GM12878 (cell line): ENCODE measurements at places on chromosomes 2 and 18.
A peak's percentile ranks its signal among the peaks of the same experiment; 100 is the strongest.

GRCh38 chr2:237514474-237515130 lies 27.6 kb downstream of the MLPH start:
- no peak overlapping the region for H3K27ac ChIP-seq
- no peaks in the 10 kb centered on the region for H3K36me3 ChIP-seq
- no peak overlapping the region for H3K4me3 ChIP-seq

GRCh38 chr18:57918601-57919000 lies 115.5 kb upstream of the ATP8B1 start:
- no peak overlapping the region for H3K27ac ChIP-seq
- H3K27me3 ChIP-seq = no peaks in the 10 kb centered on the region
- no peak overlapping the region for H3K4me3 ChIP-seq
- peaks cover 4% of the 10 kb centered on the region; the same call in 1 of the 2 replicates for H3K4me1 ChIP-seq
- DNase-seq = no peak
- H3K36me3 ChIP-seq = no peaks in the 10 kb centered on the region

DNA sequence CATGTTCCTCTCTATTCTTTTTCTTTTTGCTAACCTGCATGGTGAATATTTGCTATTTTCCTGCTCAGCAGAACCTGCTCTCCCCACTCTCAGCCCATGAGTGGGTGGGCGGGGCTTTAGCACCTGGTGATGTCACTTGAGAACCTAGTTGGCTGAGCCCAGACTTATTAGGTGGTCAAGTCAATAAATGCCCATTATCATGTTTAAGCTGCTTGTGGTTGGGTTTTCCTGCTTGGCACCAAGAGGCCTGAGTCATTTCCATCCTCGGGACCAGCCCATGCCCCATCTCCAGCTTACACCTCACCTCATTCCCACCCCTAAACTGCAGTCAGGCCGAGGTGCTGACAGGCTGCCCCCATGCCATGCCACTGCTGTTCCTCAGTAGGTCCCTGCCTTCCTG lies 226.6 kb downstream of the ANKRD30B start:
- no peaks in the 10 kb centered on the region for H3K4me1 ChIP-seq
- H3K36me3 ChIP-seq = no peaks in the 10 kb centered on the region
- H3K4me3 ChIP-seq = no peak overlapping the region
- H3K27me3 ChIP-seq = no peaks in the 10 kb centered on the region
- no peak overlapping the region for H3K27ac ChIP-seq

GRCh38 chr2:128271597-128271910 lies 47.1 kb downstream of the HS6ST1 start:
- no peaks in the 10 kb centered on the region for H3K27me3 ChIP-seq
- H3K27ac ChIP-seq = no peak overlapping the region
- no peak overlapping the region for H3K4me3 ChIP-seq
- peaks cover 2% of the 10 kb centered on the region for H3K36me3 ChIP-seq

GRCh38 chr2:57882895-57883515 lies 163.6 kb upstream of the VRK2 start:
- peaks cover 43% of the 10 kb centered on the region for H3K4me1 ChIP-seq
- no peaks in the 10 kb centered on the region for H3K27me3 ChIP-seq
- peak overlapping the region; percentile 47; the same call in 1 of the 2 replicates for H3K4me3 ChIP-seq
- no peak for DNase-seq
- H3K36me3 ChIP-seq = no peaks in the 10 kb centered on the region
- H3K27ac ChIP-seq = peak overlapping the region; percentile 74

- no peaks in the 10 kb centered on the region for H3K36me3 ChIP-seq
- no peaks in the 10 kb centered on the region for H3K27me3 ChIP-seq
- no peaks in the 10 kb centered on the region for H3K4me1 ChIP-seq
- no peak for DNase-seq
Measured at GRCh38 chr2:209629597-209629996, 142.0 kb upstream of the UNC80 start.

GRCh38 chr2:240441993-240442411 lies 6.5 kb downstream of the GPC1 start:
- no peaks in the 10 kb centered on the region for H3K36me3 ChIP-seq
- H3K4me1 ChIP-seq = no peaks in the 10 kb centered on the region
- no peak overlapping the region for H3K27ac ChIP-seq
- no peak overlapping the region for H3K4me3 ChIP-seq
- peaks cover 7% of the 10 kb centered on the region for H3K27me3 ChIP-seq

GRCh38 chr18:13872932-13873331 lies 42.4 kb downstream of the MC2R start:
- no peaks in the 10 kb centered on the region for H3K36me3 ChIP-seq
- no peak for DNase-seq
- peaks cover 1% of the 10 kb centered on the region; the same call in 1 of the 2 replicates for H3K27me3 ChIP-seq
- H3K4me3 ChIP-seq = no peak overlapping the region
- H3K27ac ChIP-seq = no peak overlapping the region
- H3K4me1 ChIP-seq = no peaks in the 10 kb centered on the region

GRCh38 chr2:199466692-199467065 lies 8.9 kb upstream of the SATB2 start:
- DNase-seq = no peak
- peaks cover 41% of the 10 kb centered on the region for H3K27me3 ChIP-seq
- H3K27ac ChIP-seq = no peak overlapping the region
- no peak overlapping the region for H3K4me3 ChIP-seq
- H3K4me1 ChIP-seq = no peaks in the 10 kb centered on the region

DNA sequence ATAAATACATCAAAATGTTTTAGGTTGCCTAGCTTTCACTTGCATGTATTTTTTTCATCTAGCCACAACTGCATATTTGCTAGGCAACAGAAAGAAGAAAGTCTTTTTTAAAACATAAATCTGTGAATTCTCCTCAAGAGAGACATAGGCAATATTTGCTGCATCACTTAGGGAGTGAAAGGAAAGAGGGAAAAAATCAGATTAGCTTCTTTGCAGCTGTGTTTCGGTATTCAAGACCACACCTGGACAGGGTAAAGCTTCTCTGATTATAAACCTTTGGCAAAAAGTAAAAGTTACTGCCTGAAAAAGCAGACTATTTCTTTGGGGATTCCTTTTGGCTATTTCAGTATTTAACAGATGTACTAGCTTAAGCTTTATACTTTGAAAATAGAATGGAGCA lies 280.9 kb upstream of the ZSWIM2 start:
- H3K27ac ChIP-seq = no peak overlapping the region
- no peaks in the 10 kb centered on the region for H3K36me3 ChIP-seq
- no peaks in the 10 kb centered on the region for H3K4me1 ChIP-seq
- H3K4me3 ChIP-seq = no peak overlapping the region
- H3K27me3 ChIP-seq = no peaks in the 10 kb centered on the region
- no peak for DNase-seq

GRCh38 chr18:59898609-59899297 lies 1.0 kb upstream of the PMAIP1 start:
- H3K4me3 ChIP-seq = peak overlapping the region; percentile 84
- peaks cover 7% of the 10 kb centered on the region; the same call in 1 of the 2 replicates for H3K36me3 ChIP-seq
- no peak for DNase-seq
- H3K4me1 ChIP-seq = no peaks in the 10 kb centered on the region

DNA sequence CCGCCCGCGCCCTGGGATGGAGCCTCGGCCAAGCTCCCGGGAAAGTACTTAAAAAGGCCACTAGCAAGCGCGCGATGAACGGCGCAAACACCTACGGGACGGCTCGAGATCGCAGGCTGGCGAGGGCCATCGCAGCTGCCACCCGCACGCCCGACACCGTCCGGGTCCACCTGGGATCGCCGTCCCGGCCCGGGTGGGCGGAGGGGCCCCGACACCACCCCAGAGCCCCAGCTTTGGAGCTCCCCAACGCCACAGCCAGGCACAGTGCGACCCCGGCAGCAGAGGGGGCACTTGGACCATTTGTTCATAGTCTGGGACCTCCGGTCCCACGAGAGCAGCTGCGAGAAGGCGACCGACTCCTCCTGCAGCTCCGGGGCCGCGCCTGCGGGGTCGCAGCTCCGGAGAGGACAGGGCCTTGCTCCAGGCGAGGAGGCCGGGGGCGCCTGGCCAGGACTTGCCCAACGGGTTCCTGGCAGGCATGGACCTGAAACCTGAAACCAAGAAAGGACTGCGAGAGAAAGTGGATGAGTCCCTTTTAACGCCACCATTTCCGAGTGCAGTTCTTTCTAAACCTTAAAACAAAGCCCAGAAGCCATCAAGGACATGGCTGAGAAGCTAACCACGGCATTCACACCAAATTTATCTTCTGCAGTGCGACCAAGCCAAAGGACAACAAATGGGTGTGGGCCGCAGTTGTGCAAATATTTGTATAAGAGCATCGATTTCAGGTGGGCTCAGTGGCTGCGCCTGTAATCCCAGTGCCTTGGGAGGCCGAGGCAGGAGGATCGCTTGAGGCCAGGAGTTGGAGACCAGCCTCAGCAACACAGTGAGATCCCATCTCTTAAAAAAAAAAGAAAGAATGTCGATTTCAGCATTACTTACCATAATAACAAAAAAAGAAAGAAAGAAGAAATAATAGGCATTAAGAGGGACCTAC lies 54.0 kb upstream of the IMP4 start:
- no peaks in the 10 kb centered on the region; the same call in 1 of the 2 replicates for H3K27me3 ChIP-seq
- no peak overlapping the region for H3K4me3 ChIP-seq
- no peak for DNase-seq
- H3K27ac ChIP-seq = no peak overlapping the region

- no peak overlapping the region for H3K4me3 ChIP-seq
- H3K4me1 ChIP-seq = no peaks in the 10 kb centered on the region
- no peak overlapping the region for H3K27ac ChIP-seq
- DNase-seq = no peak
- no peaks in the 10 kb centered on the region for H3K27me3 ChIP-seq
- no peaks in the 10 kb centered on the region for H3K36me3 ChIP-seq
Measured at GRCh38 chr2:136638193-136638592, 127.2 kb upstream of the THSD7B start.

- no peak overlapping the region for H3K27ac ChIP-seq
Measured at GRCh38 chr2:133936601-133937000, 317.3 kb upstream of the MGAT5 start.

DNA sequence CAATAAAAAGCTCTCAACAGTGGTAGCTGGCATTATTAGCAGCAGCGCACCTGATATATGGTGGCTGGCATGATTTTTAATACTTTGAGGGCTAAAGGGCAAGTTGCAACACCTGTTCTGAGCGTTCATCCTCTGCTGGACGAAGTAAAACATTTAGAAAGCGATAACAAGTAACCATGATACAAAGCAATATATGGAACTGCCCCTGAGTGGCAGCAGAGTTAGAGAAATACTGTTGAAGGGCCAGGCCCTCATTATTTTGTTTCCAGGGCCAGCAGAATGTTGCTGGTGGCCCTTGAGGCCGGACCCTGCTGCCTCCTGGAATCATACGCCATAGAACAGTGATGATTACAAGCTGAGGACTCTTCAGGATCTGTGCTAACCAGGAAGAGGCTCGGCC lies 47.8 kb downstream of the ARHGEF4 start:
- no peak overlapping the region for H3K4me3 ChIP-seq
- H3K4me1 ChIP-seq = no peaks in the 10 kb centered on the region
- H3K27me3 ChIP-seq = no peaks in the 10 kb centered on the region
- no peaks in the 10 kb centered on the region for H3K36me3 ChIP-seq
- H3K27ac ChIP-seq = no peak overlapping the region

DNA sequence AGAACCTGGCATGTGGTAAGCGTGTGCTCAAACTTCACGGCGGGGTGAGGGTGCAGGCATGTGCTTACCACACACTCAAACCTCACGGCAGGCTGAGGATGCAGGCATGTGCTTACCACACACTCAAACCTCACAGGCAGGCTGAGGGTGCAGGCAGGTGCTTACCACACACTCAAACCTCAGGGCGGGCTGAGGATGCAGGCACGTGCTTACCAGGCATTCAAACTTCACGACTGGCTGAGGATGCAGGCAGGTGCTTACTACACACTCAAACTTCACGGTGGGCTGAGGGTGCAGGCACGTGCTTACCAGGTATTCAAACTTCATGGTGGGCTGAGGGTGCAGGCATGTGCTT lies 105.0 kb upstream of the ALKAL2 start:
- no peak overlapping the region for H3K4me3 ChIP-seq
- no peaks in the 10 kb centered on the region; the same call in 1 of the 2 replicates for H3K4me1 ChIP-seq

DNA sequence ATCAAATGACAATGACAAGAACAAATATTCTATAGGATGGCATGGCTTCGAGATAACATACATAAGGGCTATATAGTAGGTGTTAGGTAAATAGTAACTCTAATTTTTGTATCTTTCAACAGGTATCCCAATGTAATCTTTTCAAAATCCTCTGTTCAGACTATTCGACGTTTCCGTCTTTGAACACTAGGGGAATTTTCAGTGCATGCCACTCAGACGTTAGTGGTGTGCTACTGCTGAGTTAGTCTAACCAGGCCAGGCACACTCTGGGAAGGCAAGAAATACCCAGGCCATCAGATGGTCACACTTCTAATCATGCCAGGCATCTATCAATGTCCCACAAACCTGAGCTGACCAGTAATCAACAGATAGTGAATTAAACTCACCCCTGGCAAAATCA lies 14.6 kb upstream of the CREG2 start:
- DNase-seq = no peak
- H3K4me1 ChIP-seq = no peaks in the 10 kb centered on the region
- no peak overlapping the region for H3K27ac ChIP-seq
- no peaks in the 10 kb centered on the region for H3K36me3 ChIP-seq
- H3K4me3 ChIP-seq = no peak overlapping the region
- H3K27me3 ChIP-seq = no peaks in the 10 kb centered on the region; the same call in none of the 2 replicates

GRCh38 chr2:240206630-240207029 lies 66.2 kb upstream of the OTOS start:
- DNase-seq = no peak
- peaks cover 3% of the 10 kb centered on the region for H3K27me3 ChIP-seq
- no peak overlapping the region for H3K4me3 ChIP-seq
- no peaks in the 10 kb centered on the region for H3K36me3 ChIP-seq
- no peaks in the 10 kb centered on the region for H3K4me1 ChIP-seq

DNA sequence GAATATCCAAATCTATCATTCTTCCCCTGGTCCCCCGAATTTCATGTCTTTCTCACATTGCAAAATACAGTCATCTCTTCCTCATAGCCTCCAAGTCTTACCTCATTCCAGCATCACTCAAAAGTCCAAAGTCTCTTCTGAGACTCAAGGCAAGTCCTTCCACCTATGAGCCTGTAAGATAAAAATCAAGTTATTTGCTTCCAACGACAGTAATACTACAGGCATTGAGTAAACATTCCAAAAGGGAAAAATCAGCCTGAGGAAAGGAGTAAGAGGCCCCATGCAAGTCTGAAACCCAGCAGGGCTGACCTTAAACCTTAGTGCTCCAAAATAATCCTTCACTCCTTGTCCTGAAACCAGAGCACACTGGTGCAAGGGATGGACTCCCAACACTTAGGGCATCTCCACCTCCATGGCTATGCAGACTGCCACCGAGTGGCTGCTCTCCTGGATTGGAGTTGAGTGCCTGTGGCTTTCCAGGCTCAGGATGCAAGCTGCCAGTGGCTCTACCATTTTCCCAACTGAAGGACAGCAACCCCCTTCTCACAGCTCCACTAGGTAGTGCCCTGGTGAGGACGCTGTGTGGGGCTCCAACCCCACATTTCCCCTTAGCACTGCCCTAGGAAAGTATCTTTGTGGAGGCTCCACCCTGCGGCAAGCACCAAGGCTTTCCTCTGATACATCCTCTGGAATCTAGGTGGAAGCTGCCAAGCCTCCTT lies 16.3 kb downstream of the DTNA start:
- no peaks in the 10 kb centered on the region for H3K27me3 ChIP-seq
- H3K27ac ChIP-seq = no peak overlapping the region
- no peak overlapping the region for H3K4me3 ChIP-seq
- no peaks in the 10 kb centered on the region for H3K36me3 ChIP-seq
- no peak for DNase-seq

GRCh38 chr18:7958081-7958896 lies 391.2 kb downstream of the PTPRM start:
- H3K36me3 ChIP-seq = no peaks in the 10 kb centered on the region
- H3K4me3 ChIP-seq = no peak overlapping the region
- no peaks in the 10 kb centered on the region for H3K27me3 ChIP-seq
- no peak overlapping the region for H3K27ac ChIP-seq
- peak; percentile 20 for DNase-seq
- no peaks in the 10 kb centered on the region for H3K4me1 ChIP-seq

GRCh38 chr18:7349181-7349837 lies 118.4 kb downstream of the LRRC30 start:
- no peak for DNase-seq
- H3K27me3 ChIP-seq = no peaks in the 10 kb centered on the region
- H3K4me1 ChIP-seq = no peaks in the 10 kb centered on the region
- H3K4me3 ChIP-seq = no peak overlapping the region
